ENCODE measurements at places on chromosomes 6 and 20.

DNA sequence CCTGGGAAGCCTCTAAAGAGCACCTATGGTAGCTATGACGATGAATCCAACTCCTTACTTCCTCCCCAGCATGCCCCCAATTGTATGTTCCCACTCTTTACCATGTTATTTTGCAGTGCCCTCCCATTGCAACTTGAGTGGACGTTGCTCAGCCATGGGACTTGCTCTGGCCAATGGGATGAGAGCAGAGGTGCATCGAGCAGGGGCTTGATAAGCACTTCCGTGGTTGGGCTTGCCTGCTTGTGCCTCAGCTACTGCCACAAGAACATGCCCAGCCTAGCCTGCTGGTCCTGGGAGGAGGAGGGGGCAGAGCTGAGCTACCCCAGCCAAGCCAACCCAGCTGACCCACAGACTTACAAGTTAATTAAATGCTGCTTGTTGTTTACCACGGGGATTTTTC, 71.1 kb upstream of the CTNNBL1 start:
- no peak for DNase-seq

DNA sequence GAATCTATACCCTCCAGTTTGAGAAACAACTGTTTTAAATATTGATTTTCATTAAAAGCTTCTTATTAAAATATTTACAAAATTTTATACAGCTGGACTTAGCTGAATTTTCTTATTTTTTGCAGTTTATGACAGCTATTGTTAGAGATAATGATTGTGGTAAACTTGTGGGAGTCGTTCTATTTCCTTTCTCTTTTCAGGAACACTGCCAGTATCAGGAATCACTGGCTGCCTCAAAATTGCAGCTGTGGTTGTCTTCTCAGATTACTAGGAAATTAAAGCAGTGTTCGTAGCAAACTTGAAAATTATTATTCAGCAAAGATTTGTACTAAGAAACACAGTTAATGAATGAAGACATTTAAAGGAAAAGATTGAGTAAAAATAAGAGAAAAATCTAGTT, 311.0 kb downstream of the CENPW start:
- DNase-seq: no peak

DNA sequence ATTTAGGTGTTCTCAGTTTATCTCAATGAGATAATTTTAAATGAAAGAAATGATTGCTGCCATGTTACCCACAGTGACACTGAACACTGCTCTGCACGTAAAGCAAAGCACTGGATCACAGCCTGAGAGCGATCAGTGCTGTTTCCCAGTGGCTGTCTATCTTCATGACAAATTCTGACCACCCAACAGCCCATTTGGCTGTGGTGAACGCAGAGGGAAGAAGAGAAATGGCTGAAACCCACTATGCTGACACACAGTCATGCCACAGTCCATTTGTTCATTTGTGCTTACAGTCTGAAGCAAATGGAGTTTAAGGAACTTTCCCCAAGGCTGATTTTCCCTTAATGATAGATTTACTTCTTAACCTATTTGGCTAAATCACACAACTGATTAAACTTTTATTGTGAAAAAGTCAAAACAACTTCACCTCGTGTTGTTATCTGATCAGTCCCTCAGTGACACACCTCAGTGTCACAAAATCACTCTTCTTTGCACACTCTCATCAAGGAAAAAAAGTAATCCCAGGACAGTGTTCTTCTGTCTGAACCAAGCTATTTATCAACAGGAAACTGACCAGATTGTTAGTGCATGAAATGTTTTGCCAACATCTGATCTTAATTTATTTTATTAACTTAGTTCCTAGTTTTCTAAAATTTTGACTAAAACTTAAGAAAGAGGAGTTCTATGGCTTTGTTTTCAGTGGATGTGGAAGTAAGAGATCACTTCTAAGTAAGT, 225.1 kb downstream of the TBX18 start:
- DNase-seq: no peak

- DNase-seq: no peak
Observed at GRCh38 chr6:28000351-28001045, 43.5 kb downstream of the OR2B6 start.

DNA sequence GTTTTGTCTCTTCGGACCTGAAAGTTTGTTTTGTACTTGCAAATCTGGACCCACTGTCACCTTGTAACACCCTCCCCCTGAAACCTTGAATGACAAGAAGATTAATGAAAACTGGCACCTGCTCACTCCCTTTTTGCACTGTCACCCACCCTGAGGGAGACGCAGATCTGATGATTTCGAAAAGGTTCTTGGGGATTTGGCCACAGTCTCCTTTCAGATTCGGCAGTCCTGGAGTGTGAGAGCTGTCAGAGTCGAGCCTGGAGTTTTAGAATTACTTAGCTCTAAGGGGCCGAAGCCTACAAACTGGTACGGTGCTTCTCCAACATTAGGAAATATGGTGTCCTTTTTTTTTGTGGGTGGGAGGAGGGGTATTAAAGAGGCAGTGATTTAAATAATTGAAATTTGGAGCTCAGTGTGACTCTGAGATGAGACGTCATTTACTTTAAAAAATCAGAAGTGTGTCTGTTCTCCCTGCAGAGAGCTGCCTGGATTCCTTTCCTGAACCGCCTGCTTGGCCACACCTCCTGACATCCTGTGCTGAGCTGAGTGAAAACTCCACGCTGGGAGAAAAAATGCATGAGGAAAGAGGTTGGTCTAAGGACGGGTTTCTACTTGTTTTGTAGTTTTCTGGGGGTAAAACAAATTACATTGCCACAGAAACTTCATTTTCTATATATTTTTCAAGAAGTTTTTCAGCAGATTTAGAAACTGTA, 447.0 kb upstream of the CDH4 start:
- DNase-seq: no peak

DNA sequence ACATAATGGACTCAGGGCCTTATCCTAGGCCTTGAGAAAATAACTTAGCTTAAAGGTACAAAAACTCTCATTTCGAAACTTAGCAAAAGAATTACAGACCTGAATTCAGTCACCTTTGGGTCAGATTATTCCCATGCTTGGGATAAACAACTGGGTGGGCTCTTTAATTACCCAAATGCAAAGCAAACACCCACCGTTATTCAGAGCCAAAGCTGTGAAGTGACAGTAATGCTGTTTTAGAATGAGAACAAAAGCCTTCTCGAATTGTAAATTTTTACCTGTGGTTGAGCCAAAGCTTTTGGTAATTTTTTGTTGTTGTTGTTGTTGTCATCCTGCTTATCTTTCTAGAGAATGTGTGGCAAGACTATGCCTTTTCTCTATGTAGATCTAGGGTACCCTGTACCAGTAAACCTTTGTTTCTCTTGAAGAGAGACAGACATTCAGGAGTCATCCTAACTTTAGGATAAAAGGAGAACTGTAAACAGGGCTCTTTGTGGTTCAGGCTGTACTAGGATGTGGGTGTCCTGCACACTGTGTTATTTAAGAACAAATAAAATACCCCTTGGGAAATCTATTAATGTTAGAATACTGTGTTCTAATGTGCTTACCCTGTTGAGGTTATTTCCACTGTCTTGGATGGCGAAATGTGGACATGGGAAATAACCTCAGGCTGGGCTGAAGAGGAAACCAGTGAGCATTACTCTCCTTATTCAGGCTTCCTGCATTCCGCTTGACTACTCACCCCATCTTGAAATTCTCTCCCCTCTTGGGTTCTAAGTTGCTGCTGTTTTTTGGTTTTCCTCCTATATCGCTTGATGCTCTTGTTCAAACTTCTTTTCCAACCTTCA, 480.7 kb downstream of the CD83 start:
- no peak for DNase-seq

DNA sequence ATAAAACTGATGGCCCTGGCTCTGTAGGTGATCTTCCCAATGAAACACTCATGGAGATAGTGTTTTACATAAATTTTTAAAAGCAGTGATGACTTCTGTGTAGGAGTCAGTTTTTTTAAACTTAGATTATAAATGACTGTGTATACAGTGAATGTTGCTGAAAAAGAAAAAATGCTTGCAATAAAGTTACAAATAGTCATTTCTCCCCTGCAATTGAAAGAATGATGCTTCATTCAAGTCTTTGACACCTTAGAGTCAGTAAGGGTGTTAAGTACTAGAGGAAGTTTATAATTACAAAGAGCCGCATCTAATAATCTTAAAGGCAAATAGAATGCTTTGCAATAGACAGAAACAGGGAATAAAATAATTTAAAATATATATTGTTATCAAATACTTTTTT, 27.6 kb downstream of the ZNF292 start:
- no peak for DNase-seq

DNA sequence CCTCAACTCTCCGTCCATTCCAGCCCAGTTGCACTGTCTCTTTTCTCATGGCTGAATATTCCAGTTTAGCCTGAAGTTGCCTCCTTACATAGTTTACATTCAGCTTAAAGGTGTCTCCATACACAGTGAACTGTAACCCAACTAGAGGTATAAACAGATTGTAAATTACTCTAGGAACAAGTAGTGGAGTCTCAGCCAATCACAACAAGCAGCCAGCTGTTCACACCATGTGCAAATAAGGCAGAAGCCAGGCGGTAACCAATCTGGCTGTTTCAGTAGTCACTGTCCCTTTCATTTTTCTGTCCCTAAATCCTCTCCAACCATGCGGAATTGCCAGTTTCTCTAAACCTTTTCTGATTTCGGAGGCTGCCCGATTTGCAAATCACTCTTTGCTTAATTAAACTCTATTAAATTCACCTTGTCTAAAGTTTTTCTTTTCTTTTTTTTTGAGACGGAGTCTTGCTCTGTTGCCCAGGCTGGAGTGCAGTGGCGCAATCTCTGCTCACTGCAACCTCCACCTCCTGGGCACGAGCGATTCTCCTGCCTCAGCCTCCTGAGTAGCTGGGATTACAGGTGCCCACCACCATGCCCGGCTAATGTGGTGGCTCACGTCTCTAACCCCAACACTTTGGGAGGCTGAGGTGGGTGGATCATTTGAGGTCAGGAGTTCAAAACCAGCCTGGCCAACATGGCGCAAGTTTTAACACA, 37.6 kb upstream of the GFOD1 start:
- DNase-seq: no peak

- no peak for DNase-seq
Observed at GRCh38 chr6:75145211-75145610, 60.6 kb downstream of the COL12A1 start.

DNA sequence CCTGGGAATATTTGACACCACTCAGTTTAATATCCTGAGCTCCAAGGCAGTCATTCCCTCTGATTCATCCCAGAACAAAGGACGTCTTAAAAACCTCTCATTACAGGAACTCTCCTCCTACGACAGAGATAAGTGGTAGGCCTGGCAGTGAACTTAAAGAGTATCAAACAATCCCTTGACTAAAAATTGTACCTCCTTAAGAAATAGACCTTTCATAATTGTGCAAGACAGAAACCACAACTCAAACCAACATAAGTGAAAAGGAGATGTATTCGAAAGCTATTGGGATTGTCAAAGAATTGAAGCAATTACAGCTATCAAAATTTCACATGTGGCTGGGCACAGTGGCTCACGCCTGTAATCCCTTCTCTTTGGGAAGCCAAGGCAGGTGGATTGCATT, 19.1 kb upstream of the BNIP5 start:
- no peak for DNase-seq

- DNase-seq: no peak
Observed at GRCh38 chr20:62418709-62419487, 8.4 kb downstream of the RBBP8NL start.

GRCh38 chr6:28603891-28604290, 78.2 kb downstream of the GPX5 start:
- no peak for DNase-seq

GRCh38 chr6:81565071-81565470, 187.4 kb downstream of the TENT5A start:
- DNase-seq: no peak

DNA sequence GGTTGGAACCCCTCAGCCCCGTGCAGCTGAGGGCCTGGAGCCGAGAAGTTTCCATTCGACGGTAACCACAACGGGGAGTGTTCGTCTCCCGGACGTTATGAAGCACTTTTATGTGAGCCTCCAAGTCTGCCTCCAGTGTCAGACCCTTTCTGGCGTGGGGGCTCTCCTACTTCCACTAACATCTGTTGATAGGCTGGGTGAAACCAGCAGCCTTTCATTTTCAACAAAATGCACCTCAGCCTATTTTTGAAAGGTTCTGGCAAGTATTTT, 257.4 kb downstream of the THBS2 start:
- DNase-seq: no peak

GRCh38 chr6:94367316-94367715, 948.0 kb upstream of the EPHA7 start:
- no peak for DNase-seq

- no peak for DNase-seq
Observed at GRCh38 chr6:149456311-149457021, 28.3 kb downstream of the ZC3H12D start.

- DNase-seq: no peak
Observed at GRCh38 chr20:20440886-20441658, 73.2 kb downstream of the INSM1 start.

DNA sequence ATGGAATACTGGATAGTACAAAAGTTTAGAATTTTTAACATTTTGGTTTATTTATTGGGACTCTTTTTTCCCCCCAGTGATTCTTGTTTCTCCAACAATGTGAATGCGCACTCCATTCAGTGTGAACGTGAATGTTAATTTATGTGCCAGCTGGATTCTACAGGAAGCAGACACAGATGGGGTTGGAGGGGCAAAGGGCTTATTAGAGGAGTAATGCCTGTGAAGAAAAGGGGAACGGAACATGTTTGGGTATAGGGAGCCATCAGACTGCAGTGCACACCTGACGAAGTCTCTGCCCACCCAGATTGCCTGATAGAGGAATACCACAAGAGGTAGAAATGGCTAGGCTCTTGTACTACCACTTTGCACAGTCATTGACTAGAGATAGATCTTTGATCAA, 48.2 kb downstream of the PTPRA start:
- no peak for DNase-seq

DNA sequence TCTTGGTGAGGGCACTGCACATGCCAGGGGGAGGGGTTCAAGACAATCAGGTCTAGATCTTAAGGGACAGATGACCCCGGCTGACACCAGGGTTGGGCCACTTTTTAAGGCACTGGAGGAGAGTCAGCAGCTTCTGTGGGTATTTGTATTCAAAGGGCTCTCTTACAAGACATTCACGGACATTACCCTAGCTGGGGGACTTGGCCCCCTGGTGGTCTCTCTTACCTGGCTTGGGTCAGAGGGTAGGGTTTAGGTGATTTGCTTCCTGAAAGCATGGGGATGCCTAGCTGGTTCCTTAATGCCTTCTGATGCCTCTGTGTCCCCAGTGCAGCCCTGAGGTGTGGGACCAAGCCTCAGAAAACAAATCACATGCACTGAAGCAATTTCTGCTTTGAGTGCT, 354.7 kb downstream of the CDC5L start:
- DNase-seq: no peak

DNA sequence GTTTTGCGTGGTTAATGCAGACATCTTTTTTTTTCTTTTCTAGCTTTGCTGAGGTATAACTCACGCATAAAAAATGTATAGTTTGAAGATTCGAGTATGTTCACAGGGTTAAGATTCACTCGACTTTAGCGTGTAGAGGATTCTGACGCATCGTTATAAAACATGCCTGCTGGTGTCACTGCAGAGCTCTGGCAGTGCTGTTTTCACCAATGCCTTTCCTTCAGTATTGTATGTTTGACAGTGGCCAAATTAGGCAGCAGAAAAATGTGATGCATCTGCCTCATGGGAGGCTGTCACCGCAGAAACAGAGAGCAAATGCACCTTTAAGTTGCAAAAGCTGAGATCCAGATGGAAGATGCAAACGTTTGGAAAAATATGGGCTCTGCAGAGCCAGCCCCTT, 18.0 kb upstream of the SIRPB2 start:
- no peak for DNase-seq

- no peak for DNase-seq
Observed at GRCh38 chr6:143545976-143546547, 34.5 kb upstream of the FUCA2 start.

All from central memory CD4-positive, alpha-beta T cell (primary cell).